T-helper 2 cell treated with Interferon-gamma antibody and Interleukin-4, amounts not matched to agents 5 μg/mL and 100 μg/mL, for 36 hours (primary cell): ENCODE measurements at places on chromosomes 16 and 17.

DNA sequence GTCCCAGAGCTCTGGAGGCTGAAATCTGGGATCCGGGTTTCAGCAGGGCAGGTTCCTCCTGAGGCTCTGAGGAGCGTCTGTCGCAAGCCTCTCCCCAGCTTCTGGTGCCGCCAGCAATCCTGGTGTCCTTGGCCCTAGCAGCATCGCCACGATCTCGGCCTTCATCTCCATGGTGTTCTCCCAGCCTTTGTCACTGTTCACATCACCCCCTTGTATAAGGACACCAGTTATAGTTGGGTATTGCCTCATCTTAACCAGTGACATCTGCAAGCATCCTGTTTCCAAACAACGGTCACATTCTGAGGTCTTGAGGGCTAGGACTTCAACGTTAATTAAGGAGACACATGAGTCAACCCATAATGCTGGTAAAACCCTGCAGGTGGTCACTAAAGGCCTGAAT is 2.8 kb upstream of the PPP1R27 start:
- DNase-seq: no peak

DNA sequence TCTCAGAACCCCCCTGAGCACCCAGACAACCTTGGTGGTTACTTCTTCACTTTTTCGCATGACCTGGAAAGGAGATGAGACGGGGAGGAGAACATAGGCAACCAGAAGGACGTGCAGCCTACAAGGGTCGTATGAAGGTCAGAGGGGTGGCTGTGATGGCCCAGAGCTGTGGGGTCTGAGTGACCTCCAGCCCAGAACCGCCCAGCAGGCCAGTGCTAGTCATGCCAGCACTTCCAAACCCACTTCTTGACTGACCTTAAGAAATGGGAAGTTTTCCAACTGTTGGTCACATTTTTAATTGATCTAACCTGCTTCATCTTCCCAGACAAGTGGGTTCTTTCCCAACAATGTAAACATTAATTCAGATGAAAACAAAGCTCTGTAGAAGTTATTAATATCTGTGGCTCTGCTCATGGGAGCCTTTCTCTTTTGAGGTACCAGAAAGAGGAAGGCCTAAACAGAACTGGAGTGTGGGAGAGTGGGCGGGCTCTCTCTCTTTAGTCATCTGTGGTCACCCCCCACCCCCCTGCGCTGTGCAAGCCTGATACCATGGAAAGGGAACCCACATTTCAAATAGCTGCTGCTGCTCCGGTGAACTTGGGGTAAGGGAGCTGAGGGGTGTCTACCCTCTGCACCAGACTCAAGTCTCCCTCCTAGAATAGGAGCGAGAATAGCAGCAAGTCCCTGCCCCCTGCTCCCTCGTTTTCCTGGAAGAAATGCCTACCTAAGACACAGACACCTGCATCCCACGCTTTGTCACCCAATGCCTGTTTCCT is 101.6 kb downstream of the RAB11FIP4 start:
- peak; percentile 70 for DNase-seq

- no peak for DNase-seq
Observed at GRCh38 chr17:17279316-17279715, 1.7 kb downstream of the COPS3 start.

DNA sequence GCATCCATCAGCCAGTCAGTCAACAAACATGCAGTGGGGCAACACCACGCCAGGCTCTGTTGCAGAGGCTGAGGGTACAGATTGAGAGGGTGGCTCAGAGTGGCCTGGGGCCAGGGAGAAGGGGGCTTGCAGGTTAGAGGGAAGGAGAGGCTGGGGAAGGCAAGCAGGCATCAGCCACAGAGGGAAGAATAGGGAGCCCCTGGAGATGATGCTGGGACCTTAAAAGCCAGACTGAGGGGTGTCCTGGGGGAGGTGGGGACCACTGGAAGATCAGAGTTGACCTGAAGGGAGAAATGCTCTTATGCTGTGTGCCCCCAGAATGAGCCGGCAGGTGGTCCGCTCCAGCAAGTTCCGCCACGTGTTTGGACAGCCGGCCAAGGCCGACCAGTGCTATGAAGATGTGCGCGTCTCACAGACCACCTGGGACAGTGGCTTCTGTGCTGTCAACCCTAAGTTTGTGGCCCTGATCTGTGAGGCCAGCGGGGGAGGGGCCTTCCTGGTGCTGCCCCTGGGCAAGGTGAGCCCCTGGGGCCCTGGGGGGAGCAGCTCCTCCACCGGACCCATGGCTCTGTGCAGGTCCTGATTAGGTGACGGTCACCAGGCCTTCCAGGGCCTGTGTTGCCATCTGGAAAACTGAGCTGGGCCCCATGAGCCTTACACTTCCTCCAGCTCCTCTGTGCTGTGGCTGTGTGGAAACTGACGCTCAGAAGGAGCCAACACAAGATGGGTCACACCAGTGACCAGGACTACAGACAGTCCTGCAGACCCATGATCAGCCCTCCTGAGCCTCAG is 1.7 kb downstream of the CORO1A start:
- DNase-seq: no peak

GRCh38 chr16:74999609-75000480 is 1.0 kb downstream of the ZNRF1 start:
- peak; percentile 37 for DNase-seq

- DNase-seq: no peak
Observed at GRCh38 chr17:6138761-6139446, 68.7 kb downstream of the WSCD1 start.

GRCh38 chr17:79544142-79544914 is 66.5 kb downstream of the RBFOX3 start:
- DNase-seq: no peak
